ENCODE measurements at places on chromosomes 5 and 9.
A peak's percentile ranks its signal among the peaks of the same experiment; 100 is the strongest.

DNA sequence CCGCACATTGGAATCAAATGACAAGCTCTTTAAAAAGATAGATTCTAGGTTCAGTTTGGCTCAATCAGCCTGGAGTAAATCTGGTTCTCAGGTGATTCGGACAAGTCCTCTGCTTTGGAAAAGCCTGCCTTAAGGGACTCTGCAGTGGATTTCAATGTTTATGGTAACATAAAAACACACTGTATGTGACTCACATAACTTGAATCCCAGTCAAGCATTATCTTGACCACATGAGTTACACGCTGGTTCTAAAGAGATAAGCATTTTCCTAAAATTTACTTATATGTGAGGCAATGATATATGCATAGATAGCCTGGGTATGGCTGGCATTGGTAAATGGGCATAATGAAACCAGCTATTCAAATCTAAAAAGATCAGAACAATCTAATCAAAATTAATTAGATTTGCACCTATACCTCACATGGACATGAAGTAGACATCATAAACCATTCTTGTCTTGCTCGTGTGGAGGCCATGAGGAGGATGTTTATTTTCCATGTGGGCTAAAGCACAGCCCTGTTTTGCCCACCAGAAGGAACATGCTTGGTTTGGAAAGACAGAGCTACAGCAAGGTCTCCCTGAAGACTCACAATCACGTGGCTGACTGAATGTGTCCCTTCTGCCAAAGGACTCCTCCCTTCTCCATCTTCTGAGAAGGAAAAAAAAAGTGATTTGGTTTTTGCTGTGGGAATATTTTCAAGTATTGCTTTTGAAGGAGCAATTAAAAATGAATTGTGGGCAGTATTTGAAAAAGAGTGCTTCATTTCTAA is 351.7 kb downstream of the DIRAS2 start:
- DNase-seq, result no peak

- DNase-seq, result peak; percentile 76
Measured at GRCh38 chr5:17203329-17204132, 13.9 kb upstream of the BASP1 start.

DNA sequence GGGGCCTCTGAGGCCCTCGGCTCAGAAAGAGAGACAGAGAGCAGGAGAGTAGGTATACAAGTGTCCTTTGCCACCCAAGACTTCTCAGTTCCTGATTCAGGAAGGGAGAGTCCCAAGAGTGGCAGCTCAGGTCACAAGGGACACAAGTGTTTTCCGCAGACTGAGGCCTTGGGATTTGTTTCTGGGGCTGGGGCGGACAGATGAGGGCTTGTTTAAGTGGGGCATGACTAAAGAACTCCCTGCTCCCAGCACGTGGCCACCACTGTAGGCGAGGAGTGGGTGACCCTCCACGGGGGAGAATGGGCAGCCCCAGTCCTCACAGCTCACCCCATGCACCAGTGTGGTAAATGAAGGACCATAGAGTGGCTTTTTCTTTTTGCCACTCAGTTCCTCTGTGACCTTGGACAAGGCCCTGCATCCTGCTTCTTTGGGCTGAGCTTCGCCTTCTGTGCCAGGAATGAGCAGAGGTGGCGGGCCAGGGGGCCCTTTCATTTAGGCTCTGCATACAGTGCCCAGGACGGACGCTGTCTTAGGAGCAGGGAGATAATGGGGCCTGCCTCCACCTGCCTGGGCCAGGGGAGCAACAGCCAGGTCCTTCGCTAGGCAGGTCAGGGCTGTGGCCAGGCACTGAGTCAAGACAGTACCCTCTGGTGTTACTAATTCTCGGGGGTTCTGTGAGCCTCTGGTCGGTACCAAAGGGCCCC is 50.8 kb downstream of the AMBP start:
- no peak for DNase-seq

DNA sequence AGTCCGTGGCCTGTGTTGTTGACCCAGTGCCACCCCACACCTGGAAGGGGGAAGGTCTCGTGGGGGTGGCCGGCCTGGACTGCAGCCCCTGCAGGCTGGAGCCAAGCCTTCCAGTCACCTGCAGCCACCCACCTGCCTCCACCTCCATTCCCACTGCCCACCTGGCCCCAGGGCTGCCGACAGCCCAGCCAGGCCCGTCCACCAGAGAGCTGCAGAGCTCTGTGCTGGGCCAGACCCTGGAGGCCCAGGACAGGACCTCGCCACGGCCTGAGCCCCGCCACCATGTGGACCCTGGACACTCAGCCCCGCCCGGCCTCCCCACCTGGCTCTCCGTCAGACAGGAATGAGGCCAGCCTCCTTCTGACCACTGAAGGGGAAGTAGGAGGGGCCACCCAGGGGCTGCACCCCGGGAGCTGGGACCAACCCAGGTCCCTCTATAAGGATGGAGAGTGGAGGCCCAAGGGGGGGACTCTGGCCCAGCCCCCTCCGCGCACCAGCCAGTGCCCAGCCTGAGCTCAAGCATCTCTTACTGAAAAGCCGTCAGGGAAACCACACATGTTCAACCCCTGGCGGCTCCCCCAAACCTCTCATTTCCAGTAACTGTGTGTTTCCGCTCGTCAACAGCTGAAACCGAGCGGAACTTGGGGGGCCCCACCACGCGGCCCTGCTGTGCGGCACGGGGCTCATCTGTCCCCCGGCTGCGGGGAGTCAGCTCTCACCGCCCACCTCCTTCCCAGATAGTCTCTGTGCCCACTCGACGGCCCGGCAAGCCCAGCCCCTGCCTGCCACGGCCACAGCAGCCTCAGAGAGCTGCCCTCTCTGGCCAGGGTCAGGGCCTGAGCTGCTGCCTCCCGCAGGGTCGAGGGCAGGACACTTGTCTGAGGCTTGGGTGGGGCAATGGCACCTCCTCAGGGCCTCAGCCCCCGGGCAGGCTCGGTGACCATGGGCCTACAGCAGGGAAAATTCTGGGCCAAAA is 12.8 kb downstream of the NOTCH1 start:
- no peak for DNase-seq

DNA sequence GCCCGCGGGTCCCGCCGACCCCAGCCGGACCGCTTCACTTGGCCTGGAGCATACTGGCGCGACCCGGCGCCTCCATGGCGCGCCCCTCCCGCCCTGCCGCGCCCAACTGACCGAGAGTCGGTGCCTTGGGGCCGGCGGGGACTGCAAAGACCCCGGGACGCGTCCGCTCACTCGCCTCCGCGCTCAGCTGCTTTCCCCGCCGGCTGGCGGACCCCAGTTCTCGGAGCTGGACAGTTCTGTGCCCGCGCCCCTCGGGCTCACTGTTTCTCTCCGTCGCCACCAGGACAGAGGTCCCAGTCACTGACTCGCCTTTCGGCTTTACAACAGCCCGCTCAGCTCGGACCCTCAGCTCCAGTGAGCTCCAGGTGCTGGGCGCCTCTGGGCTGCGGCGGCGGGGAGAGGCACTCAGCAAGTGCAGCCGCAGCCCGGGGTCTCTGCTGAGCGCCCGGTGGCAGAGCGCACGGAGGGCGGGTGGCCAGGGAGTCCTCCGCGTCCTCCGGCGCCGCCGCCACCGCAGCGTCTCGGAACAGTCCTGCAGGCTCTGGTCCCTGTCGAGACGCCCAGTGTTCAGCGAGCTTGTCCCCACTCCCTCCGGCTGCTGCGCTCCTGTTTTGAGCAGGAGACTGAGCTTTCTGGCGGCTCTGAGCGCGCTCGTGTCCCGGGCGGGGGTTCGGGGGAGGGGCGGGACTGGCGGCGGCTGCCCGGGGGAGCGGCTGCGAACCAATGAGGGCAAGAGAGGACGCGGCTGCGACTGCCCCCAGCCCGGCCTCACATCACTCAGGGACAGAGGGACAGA is at the start of gene SMIM32:
TSS of gene SMIM32 (minus strand) at position 637 of the 796 bp plus-strand sequence. CDS start 638 bp downstream, outside the sequence.
- peak; percentile 10 for DNase-seq

GRCh38 chr5:173888473-173889131 is 453 bp downstream of the CPEB4 start:
- DNase-seq, result no peak

DNA sequence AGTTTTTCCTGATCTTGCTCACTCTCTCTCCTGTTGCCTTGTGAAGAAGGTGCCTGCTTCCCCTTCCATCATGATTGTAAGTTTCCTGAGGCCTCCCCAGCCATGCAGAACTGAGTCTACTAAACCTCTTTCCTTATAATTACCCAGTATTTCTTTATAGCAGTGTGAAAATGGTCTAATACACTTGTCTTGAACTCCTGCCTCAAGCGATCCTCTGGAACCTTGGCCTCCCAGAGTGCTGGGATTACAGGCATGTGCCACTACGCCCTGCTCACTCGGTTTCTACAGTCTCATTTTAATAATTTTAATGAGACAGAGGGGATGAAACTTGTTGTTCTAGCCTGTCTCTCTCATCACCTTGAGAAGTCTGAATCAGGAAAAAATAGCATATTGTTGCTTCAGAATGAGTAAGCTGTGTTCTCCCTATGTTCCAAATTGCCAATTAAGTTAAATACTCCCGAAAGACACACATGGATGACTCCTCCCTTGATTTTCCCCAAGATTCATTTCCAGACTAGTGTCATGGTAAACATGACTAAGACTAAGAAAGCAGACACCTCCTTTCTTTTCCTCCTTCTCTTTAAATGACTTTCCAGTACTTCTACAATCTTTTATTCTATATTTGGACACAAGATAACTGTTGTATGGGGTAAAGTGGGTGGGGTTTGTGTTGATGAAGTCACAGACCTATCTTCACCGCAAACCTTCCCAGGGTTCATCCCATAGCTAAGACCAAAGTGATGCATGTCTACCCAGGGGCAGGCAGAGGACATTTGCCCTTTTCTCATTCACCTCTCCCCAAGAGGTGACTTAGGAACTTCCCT is 7.8 kb upstream of the DNAJC18 start:
- DNase-seq, result no peak

DNA sequence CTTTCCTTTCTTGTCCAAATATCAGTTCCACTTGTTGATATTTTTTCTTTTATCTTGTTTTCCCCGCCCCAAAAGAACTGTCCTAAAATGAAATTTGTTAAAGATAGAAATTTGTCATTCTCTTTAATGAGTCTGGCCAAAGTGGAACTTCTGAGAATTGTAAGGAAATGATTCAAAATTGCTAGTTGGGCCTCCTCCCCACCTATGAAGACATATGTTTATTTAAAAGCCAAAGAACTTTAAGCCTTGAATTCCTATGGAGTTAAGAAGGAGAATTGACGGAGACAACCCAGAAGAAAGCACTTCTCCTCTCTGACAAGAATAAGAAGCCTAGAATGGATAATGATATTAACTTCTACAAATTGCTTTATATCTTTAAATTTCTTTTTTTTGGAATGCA is 59.1 kb upstream of the ALDH1A1 start:
- DNase-seq, result no peak

- DNase-seq, result no peak
Measured at GRCh38 chr5:90689064-90689463, 130.5 kb downstream of the ADGRV1 start.

- DNase-seq, result no peak
Measured at GRCh38 chr9:108569624-108570023, 286.2 kb downstream of the ACTL7B start.

DNA sequence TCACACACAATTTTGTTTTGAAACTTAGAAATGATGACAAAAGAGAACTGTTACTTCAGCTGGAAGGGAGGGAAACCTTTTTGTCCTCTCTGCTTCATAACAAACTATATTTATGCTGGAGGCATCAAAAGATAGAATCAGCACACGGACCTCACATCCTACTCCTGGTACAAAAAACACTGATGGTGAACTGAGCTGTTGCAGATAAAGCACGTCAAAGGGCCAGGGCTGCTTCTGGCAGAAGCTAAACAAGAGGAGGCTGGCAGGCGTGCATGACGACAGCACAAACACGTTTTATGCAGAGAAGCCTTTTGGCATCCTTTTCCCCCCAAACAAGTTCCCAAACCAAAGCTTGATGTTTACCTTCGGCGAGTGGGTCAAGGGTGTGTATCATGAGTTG is 169.6 kb downstream of the SLC24A2 start:
- DNase-seq, result no peak

DNA sequence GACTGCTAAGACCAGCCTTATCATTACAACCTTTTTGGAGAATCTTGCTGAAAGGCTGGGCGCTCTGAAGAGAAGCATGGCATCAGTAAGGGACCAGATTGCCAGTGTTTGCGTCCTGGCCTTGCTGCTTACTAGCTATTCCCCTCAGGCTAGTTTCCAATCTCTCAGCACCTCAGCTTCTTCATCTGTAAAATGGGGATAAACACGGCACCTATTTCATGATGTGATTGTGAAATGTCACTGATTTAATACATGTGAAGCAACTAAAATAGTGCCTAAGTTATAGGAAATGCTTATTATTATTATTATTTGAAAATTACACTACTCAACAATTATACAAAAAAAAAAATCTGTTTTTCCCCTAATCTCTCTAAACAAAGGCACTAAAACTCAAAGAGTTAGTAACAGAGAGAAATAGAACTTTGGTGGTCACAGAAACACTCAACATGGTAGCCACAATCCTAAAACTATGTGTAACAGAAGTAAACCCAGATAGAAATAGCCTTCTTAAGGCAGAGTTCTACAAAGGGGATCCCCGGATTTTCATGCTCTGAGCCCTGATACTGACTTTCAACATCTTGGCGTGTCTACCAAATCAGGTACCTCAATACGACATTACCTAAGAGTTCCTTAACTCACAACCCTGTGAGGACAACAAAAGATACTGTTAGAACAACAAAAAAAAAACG is 62.0 kb downstream of the ENC1 start:
- DNase-seq, result no peak

DNA sequence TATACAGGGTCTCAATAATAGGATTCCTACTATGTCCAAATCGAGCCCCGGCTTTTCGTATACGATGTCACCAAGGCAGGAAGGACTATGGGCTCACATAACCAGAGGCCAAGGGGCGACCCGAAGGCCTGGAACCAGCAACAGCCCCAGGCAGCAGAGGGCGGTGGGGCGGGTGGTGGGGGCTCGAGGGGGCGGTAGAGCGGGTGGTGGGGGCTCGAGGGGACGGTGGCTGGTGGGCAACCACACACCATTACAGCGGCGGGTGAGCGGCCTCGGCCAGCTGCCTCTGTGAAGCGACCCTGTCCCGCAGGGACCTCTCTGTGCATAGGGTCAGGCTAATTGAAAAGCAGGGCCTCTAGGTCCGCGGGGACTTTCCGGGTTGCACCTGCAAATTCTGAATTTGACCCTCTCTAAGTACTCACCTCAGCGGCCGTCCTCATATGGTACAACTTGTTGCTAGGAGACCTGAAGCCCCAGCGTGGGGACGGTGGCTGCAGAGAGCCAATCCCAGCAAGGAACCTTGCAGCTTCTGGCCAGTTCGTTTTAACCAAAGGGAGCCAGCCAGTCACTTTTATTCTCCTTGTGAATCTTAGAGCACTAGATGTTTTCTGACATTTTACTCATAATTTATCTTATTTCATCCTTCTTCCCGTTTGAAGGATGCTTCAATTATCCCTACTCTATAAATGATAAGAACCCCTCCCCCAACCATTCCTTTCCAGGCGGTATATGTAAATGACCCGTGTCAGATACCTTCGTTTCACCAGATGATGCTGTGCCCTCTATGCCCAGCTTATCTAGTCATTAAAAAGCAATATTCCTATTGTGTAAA is at the start of gene NME5:
TSS of gene NME5 (minus strand) at position 480 of the 832 bp plus-strand sequence. CDS start 648 bp downstream, outside the sequence.
- DNase-seq, result peak; percentile 46

DNA sequence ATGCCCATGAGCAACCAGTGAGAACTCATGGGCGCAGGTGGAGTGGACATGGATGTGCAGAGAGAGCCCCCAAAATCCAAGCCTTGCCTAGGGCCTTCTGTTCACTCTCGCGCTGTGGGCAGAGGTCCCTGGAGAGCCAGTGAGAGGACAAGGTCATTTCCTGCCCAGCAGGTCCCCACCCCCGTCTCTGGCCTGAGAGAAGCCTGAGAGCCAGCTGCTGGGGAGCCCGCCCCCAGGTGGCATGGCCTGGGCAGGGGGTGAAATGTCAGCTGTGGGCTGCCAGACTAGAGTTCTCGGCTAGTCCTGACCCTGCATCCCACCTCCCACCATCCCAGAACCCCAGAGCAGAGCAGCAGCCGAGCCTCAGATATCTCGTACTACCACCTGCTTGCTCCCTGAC is 85.3 kb downstream of the BARX1 start:
- no peak for DNase-seq
